ENCODE measurements at places on chromosomes 1 and 21.
A peak's percentile ranks its signal among the peaks of the same experiment; 100 is the strongest.

DNA sequence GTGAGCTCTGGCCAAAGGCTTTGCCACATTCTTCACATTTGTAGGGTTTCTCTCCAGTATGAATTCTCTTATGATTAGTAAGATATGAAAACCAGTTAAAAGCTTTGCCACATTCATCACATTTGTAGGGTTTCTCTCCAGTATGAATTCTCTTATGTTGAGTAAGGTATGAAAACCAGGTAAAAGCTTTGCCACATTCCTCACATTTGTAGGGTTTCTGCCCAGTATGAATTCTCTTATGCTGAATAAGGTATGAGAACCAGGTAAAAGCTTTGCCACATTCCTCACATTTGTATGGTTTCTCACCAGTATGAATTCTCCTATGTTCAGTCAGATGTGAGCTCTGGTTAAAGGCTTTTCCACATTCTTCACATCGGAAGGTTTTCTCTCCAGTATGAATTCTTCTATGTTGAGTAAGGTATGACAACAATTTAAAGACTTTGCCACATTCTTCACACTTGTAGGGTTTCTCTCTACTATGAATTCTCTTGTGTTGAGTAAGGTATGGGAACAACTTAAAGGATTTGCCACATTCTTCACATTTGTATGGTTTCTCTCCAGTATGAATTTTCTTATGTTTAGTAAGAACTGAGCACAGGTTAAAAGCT lies 20.7 kb downstream of the ZNF695 start:
- no peak for DNase-seq

GRCh38 chr1:194367121-194367520 lies 1180.7 kb upstream of the B3GALT2 start:
- DNase-seq, result no peak

DNA sequence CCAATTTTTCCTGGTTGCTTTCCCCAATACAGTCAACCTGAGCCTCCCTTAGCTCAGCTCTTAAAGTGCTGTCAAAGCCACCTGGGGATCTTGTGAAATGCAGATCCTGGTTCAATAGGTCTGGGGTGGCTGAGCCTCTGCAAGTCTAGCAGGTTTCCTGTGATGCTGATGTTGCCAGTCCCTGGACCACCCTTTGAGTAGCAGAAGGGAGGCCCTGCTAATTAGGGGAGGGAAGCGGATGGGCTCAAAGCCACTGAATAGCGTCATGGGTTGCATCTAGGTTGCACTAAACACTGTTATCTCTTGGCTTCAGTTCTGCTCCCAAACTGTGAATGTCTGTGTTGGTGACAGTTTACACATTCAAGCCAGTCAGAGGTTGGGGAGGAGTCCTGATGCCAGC lies 127.2 kb downstream of the KAZN start:
- no peak for DNase-seq

DNA sequence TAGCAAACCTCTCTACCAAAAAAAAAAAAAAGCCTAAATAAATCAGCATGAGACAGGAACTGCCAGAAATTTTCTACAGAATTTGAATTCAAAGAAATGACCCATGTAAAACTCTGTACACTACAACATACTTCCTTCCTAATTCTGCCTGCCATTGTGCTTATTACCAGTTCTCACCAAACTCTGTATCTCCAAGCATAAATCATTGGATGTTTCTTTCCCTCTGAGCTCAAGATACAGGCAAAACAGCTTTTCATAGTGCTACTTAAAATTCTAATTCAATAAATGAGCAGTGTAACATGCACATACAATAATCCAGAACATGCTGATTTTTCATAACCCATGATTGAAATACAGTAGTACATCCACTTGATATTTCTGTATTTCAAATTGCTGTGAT lies 87.0 kb downstream of the EIF4G3 start:
- DNase-seq, result no peak

GRCh38 chr1:5980314-5981008 lies 11.8 kb downstream of the NPHP4 start:
- peak; percentile 40 for DNase-seq

- DNase-seq, result no peak
Observed at GRCh38 chr1:70483342-70483741, 72.3 kb downstream of the CTH start.

GRCh38 chr1:52436817-52437216 lies 32.4 kb downstream of the PRPF38A start:
- DNase-seq, result no peak

- DNase-seq, result peak; percentile 23
Observed at GRCh38 chr21:44940116-44940631, 345 bp downstream of the SLX9 start.

Measured in hematopoietic multipotent progenitor cell treated with erythropoietin and hydrocortisone succinate and interleukin-3 and kit ligand, for 8 days (in vitro differentiated cells).